LNCaP clone FGC (cell line): ENCODE measurements at places on chromosomes 12 and 14.

DNA sequence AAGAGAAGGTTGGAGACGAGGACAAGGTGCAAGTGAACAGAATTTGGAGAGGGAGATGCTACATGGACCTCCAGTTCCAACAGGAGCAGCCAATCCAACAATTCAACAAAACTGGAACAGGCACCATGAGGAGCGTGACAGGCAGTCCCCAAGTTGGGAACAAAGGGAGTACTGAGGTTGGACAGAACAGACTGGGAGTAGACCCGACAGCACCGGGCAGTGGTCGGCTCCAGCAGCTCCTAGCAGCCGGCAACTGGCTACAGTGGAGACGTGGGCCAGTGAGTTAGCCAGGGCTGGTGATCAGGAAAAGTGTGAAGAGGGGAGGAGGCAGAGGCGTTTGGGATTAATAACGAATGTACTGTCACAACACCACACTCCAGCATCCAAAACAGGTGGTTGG, 16.4 kb downstream of the MAP3K9 start:
- DNase-seq = no peak

DNA sequence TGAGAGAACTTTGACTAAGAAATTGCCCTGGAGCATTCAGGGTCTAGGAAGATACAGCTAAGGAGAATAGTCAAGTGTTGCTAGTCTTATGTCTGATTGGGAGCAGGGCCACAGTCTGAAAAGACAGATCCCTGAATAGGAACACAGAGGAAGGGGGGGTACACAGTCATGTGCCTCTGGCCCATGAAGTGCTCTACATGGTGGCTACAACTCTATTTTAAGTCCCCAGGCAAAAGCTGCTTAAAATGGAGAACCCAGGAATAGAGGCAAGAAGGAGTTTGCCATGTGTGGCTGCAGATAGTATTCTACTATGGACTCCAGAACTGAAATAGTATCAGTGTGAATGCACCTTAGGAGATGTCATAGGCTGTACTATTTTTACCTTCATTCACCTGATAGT, 118.0 kb upstream of the NPAS3 start:
- DNase-seq = no peak

- no peak for DNase-seq
Observed at GRCh38 chr14:104351849-104352492, 213.6 kb downstream of the KIF26A start.

DNA sequence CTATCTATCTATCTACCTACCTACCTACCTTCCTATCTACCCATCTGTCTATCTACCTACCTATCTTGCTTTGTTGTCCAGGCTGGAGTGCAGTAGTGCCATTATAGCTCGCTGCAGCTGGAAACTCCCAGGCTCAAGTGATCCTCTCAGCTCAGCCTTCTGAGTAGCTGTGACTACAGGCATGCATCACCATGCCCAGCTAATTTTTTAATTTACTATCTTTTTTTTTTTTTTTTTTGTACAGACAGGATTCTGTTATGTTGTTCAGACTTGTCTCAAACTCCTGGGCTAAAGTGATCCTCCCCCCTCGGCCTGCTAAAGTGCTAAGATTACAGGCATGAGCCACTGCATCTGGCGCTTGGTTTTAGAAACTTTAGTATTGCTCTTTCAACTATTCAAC, 762.4 kb downstream of the SLC6A15 start:
- DNase-seq = no peak

DNA sequence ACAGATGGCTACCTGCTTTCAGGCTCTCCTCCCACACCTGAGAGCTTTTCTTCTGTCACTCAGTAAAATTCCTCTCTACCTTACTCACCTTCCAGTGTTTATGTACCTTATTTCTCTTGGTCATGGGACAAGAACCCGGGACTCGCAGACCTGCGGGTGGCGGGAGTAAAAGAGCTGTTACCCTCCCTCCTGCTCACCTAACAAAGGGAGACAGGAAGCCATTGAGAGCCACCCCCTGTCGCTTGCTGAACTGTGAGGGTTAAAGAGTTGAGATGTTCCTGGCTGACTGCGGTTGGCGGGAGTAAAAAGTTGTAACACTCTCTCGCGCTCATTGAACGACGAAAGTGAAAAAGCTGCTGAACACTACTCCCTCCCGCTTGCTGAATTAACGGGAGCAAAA, 1935.1 kb upstream of the FLRT2 start:
- no peak for DNase-seq

GRCh38 chr12:12725086-12725955, 8.2 kb downstream of the CDKN1B start:
- peak; percentile 99 for DNase-seq

DNA sequence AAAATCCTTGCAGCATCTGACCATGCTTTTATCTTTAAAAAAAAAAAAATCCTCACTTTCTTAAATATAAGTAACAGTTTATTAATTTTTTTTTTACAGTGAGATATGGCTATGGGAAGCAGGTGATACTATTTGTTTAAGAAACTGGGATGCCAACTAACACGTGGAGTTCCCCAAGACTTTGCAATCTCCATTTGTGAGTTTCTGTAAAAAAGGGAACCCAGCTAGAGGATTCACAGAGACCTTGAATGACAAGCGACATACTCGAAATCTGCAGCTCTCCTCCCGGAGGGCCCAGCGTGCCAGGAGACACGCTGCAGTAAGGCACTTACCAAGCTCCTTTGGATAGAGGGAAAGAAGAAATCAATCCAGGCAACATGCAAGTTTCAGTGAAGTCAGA, 30.1 kb downstream of the SLC15A4 start:
- no peak for DNase-seq

- DNase-seq = no peak
Observed at GRCh38 chr12:91272461-91273063, 89.9 kb upstream of the DCN start.

DNA sequence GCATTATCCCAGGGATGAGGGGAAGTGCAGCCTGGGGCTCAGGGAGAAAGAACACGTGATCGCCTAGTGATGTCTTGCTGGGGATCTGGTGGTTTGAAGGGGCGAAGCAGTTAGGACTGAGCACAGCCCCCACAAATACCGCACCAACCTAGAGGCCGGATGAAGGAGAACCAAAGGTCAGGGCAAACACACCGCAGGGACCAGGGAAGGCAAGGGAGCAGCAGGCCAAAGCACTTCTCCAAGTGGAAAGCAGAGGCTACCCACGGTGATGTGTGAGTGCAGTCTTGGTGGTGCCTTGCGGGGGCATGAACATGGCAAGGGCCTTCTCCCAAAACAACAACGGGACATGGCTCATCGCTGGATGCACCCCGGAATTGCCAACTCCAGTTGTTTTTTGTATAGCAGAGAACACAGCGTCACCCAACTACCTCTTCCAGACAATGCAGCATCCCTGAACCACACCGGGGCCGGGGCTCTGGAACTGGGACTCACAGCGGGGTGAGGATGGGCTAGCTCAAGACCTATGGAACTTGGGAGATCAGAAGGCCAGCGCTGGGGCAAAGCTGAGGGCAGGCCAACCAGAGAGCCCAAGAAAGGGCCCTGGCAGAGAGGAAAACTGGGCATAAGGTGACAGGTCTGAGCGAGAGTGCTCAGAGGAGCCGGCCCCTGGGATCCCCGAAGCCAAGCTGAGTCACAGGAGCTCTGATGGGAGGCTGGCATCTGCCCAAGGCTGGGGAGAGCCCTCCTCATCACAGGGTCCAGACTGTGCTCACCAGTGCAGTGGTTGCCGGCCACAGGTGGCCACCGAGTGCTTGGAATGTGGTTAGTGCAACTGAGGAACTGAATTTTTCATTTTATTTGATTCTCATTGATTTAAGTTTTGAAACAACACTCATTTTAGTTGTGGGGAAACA, 11.1 kb downstream of the GALNT16 start:
- DNase-seq = no peak

- DNase-seq = no peak
Observed at GRCh38 chr14:74380172-74380571, 31.9 kb downstream of the VRTN start.

DNA sequence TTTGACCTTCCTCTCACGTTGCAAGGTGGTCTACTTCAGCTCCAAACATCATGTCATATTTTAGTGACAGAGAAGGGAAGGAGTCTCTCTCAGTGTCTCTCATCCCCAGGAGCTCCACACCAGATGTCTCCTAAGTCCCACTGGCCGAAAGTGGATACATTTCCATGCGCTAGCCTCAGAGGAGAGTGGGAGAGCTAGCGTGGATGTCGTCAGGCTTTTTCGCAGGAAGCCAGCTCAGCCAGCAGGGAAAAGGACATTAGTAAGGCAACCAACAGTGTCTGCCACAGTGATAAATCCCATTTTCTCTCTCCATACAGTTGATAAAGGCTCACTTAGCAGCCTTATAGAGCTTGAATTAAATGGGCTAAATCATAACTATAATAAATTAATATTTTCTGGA, 155.7 kb downstream of the PELI2 start:
- DNase-seq = no peak

DNA sequence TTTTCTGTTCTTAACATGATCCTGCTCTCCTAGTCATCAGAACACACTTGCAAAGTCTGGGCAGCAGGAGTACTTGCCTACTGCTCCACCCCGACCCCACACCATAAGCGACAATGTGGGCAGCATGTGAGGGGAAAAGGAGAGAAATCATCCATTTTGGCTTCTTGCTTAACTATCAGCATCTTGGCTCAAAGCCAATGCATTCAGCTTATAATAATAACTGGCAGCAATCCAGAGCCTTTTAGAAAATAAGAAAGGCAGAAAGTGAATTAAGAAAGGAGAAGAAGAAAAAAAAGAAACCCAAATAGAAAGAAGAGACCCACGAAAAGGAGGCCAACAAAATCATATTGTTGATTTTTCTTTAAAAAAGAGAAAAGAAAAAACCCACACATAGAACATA, 930.8 kb downstream of the BCL11B start:
- no peak for DNase-seq

DNA sequence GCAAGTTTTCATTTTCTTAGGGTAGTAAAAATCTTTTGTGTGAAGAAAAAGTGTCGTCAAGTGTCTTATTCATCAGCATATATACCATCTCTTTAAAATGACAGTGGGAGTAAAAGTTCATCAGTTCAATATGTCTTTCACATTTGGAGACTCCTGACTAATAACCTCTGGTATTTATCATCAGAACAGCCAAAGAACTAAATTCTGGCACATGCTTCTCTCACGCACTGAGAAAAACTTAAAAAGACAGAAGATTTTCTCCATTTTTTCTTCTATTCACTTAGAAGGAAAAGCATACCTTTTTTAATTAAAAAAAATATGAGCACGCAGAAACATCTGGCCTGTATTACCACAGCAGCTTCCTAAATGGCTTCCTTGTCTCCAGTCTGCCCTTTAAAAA, 265.7 kb downstream of the AKAP6 start:
- DNase-seq = no peak

GRCh38 chr12:123453165-123453564, 4.8 kb upstream of the SNRNP35 start:
- DNase-seq = no peak

- no peak for DNase-seq
Observed at GRCh38 chr14:28661171-28661772, 105.3 kb upstream of the FOXG1 start.

DNA sequence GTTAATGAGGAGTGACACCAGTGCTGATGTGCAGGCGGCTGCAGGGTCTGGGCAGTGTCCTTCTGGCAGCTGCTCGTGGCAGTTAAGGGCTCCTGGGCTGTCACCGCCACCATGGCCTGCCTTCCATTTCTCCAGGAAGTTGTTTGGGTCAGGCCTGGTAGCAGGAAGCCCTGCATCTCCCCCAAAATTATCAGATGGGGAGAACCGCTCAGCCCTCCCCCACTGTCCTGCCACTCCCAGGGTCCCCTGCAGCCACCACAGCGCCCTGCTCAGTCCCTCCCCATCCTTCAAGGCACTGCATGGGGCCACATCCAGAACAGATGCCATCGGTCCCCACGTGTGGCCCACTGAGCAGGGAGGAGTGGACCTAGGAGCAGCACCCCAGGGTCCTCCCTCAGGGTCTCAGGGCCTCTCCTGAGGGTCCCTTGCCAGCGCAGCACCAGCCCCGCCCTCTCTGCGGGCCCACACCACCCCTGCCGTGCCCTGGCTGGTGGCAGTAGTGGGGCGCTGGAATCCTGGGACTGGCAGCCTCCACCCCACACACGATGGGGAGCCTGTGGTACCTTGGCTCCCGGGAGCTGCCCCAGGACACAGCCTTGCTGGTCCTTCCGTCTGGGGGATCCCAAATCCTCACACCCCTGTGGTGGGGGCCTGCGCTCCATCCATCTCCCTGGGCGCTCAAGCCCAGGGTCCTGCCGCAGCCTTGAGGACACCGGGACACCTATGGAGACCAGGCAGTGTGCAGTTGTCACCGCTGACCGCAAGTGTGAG, 10.3 kb upstream of the AMN start:
- no peak for DNase-seq

GRCh38 chr12:14716848-14717444, 20.5 kb upstream of the GUCY2C start:
- no peak for DNase-seq

DNA sequence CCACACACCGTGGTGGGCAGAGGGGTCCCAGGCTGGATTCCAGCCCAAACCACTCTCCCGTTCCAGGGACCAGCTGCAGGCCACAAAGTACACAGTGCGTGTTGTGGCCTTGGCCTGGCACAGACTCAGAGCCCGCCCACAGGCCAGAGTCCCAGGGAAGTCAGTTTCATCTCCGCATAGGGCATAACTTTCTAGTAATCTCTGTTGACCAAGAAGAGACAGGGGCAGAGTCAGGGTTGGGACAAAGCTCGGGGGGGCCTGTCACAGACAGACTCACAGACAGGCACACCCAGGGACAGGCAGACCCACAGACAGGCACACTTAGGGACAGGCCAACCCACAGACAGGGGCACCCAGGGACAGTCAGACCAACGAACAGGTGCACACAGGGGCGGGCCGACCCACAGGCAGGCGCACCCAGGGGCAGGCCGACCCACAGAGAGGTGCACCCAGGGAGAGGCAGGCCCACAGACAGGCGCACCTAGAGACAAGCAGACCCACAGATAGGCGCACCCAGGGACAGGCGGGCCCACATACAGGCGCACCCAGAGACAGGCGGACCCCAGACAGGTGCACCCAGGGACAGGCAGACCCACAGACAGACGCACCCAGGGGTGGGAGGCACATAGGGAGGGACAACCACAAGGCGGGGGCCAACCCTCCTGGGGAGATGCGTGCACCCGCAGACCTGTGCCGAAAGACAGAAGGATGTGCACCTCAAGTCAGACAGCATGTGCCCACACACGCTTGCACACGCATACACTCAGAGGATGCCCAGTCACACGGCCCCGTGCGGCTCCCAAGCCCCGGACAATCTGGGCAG, 323.3 kb upstream of the RTL1 start:
- no peak for DNase-seq

- no peak for DNase-seq
Observed at GRCh38 chr14:99029916-99030305, 242.1 kb downstream of the BCL11B start.

DNA sequence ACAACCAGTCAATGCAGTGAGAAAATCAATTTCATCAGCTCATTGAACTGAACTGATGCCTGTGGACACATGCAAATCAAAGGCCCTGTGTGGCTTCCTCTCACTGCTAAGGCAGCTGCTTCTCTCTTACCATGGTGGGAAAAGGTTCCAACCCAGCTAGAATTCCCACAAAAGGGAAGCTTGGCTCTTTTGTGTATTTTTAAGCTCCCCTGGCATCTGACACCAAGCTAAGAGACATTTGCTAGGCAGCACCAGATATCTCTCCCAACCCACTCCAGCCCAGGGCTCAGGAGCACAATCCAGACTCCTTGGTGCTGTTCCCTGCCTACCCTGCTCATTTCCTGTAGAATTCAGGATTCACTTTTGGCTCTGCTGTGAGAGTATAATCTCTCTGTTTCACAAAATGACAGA, 129.6 kb downstream of the GXYLT1 start:
- no peak for DNase-seq
